NCI-H526 treated with DMSO at 0.1 percent for 48 hours (cell line): ENCODE measurements at places on chromosomes 3 and 15.
A peak's percentile ranks its signal among the peaks of the same experiment; 100 is the strongest.

DNA sequence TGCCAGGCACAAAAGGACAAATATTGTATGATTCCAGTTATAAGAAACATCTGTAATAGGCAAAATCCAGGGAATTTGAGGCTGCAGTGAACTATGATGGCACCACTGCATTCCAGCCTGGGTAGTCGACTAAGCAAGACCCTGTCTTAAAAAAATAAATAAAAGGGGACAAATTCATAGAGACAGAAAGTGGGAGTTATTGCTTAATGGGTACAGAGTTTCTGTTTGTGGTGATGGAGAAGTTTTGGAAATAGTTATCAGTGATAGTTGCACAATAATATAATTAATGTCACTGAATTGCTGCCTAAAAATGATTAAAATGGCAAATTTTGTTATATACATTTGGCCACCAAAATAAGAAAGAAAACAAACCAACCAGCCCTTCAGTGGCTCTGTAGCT lies 27.6 kb upstream of the CNBP start:
- DNase-seq, result no peak

DNA sequence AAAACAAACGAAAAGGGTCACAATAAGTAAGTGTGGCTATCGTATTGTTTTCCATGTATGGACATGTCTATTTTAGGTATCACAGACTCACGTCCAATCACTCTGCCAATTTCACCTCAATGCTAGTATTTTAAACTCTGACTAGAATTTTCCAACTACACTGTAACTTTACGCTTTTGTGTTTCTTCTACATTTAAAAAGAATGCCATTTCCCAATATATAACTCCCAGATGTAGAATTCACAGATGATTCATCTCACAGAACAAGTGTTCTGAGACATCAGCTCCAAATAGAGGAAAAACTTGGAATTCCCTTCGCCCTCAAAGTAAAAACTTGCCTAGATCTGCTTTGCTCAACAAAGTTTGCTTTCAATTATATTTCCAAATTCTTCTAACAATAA lies 14.2 kb downstream of the LRIG1 start:
- no peak for DNase-seq

- no peak for DNase-seq
These were observed 899.8 kb downstream of the MCTP2 start for GRCh38 chr15:95131131-95131556.

GRCh38 chr3:171901615-171902312 lies 58.6 kb downstream of the TMEM212 start:
- DNase-seq, result no peak

- no peak for DNase-seq
These were observed 60.5 kb downstream of the MEGF11 start for GRCh38 chr15:66193066-66193465.

DNA sequence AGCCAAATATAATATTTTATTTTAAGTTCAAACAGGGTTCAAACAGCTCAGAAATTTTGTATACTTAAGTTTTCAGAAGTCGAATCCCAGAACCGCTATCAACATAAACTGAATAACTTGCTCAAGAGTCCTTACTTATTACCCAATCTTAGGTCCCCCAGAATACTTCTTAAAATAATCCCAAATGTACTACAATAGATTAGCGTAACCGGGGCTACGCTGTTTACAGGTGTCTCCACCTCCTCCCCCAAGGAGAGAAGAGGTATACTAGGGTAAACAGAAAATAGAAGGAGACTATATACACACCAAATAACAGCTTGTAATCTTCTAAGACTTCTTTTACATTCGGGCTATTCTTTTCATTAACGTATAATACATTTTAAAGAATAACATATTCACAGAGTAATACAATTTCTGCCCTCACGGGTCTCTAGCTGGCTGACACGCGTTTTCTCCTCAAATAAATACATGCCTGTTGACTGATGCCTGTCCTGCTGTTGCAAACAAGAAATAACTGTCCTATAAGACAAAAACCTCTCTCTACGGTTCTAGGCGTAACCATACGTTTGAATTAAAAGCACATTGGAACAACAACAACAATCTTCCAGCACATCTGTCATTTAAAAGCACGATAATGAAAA lies 1.3 kb downstream of the DENND4A start:
- peak; percentile 45 for DNase-seq

- DNase-seq, result peak; percentile 46
These were observed 69.8 kb downstream of the PLCH1 start for GRCh38 chr3:155675094-155675493.

- no peak for DNase-seq
These were observed 8.3 kb downstream of the SNAPC5 start for GRCh38 chr15:66489179-66489791.

- no peak for DNase-seq
These were observed 126.7 kb downstream of the MYLK start for GRCh38 chr3:123757281-123757940.

DNA sequence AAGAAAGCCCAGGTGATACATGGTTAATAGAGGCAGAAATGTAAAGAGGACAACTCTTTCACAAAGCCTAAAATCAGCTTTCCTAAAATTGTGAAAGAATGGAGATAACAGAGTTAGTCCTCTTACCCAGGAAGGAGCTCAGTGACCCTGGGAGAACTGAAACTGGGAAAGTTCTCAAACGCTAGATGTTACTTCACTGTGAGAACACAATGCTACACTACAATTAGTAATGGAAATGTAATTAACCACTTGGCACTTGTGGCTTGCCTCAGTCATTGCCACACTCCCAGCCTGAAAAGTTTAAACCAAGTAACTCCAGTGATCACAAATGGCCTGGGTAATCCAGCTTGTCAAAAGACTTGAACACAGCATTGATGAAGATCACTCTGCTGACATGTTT lies 102.7 kb upstream of the FGF7 start:
- no peak for DNase-seq

GRCh38 chr3:53160061-53160659 lies 849 bp upstream of the PRKCD start:
- DNase-seq, result no peak

DNA sequence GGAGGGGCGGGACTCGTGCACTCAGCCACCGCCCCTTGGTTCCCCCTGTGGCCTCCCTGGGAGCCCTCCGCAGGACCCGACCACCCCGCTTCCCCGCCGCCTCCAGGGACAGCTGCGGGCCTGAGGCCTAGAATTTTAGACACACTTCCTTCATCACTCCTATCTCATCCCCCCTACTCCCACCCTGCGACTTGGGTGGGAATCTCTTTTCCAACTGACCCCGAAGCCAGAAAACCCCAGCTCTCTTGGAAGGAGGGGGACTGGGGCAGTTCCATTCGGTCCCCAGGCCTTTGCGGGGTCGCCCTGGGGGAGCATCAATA lies 289 bp upstream of the TFDP2 start:
- no peak for DNase-seq

GRCh38 chr3:137692803-137693431 lies 71.2 kb upstream of the SOX14 start:
- peak; percentile 42 for DNase-seq

DNA sequence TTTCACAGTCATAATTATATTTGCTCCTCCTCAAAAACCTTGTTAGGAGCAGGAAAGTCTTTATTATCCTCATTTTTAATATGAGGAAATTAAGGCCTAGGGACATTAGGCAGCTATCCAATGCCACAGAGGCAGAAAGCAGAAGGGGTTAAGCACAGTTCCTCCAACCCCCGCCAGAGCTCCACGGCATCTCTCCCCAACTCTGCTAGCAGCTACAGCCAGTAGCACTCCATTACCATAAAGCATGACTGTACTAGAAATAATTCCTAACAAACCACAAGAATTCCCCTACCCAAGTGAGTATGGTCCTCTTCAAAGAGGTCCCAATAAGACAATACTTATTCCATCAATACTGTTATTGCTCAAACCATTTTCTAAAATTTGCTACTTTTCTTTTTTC lies 9.8 kb downstream of the HEG1 start:
- DNase-seq, result no peak

DNA sequence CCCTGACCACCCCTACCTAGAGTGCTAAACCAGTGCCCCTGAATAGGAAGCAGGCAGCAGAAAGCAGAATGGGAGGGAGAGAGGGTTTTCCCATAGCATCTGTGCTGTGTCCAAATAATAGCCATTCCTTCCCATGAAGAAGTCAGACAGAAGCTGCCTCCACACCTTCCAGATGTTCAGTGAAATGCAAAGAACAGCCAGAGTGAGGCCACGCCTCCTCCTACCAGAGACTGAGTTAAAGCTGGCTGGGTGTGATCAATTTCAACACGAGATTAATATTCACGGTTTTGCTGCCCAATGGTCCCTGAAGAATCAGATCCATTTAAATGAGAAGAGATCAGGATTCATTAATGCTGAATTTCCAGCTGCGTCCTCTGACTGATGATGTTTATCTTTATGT lies 111.8 kb downstream of the SRGAP3 start:
- DNase-seq, result no peak

DNA sequence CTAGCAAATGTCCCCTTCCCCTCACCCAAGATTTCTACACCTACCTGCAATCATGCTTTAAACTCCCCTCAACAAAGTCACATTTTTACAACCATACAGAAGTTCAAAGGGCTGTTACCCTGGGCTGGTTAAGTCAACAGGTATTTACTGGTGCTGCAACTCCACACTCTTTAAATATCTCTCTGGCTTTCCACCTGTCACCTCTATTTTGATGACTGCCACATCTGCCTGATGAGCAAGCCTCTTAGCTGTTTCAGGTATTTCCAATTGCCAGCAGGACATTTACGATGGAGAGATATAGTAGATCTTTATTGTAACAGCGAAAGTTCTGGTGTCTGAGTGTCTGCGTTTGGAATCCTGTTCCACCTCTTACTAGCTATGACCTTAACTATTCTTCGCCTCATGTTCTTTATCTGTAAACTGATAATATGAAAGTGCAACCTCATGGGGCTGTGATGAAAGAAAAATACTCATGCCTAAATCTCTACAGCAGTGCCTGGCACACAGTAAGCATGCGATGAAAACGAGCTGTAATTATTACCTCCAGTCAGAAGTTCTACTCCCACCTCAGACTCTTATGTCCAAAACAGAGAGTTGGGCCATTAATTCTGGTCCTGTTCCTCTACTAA lies 44.2 kb upstream of the TPM1 start:
- DNase-seq, result no peak

DNA sequence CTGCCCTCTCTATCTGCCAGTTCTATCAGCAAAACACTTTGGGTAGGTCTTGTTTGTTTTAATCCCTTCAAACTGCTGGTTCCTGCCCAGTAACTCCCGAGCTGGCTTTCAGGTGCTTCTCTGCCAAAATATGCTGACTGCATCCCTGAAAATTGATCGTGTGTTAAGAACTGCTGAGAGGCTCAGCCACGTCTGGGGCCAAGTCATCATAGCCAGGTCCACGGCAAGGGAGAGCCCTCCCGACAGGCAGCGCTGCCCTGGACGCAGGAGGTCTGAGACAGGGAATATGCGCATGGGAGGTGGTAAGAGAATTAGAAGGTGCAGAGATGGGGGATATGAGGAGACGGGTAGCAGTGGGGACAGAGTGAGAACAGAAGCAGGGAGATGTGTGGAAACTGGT lies 179.7 kb upstream of the TOPAZ1 start:
- DNase-seq, result no peak

DNA sequence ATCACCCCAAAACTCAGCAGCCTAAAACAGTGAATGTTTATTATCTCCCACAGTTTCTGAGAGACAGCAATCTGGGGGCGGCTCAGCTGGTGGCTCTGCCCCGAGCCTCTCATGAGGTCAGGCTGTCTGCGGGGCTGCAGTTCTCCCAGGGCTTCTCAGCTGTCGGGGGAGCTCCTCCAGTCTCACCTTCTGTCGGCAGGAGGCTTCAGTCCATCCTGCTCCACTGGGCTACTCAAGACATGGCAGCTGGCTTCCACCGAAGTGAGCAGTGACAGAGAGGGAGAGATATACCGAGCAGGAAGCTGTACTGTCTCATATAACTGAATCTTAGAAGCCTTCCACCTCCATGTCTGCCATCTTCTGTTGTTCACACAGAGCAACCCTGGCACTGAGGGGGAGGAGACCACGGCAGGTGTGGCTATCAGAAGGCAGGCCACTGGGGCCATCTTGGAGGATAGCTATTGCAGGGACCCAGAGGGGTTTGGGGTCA lies 72.8 kb upstream of the ITGA11 start:
- DNase-seq, result no peak

DNA sequence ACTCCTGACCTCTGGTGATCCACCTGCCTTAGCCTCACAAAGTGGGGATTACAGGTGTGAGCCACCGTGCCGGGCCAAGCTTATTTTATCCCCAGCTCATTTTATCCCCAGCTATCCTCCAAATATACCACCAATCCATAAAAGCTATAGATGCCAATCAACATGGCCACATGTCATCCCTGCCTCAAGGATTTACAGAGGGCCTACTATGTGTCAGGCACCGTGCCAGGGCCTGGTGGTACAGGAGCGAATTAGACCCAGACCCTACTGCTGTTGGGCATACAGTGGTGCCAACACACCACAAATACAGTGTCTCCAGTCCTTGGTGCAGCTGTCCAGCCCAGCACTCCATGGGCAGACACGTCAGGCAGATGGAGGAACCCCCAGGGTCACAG lies 73.4 kb downstream of the SCN5A start:
- DNase-seq, result no peak

DNA sequence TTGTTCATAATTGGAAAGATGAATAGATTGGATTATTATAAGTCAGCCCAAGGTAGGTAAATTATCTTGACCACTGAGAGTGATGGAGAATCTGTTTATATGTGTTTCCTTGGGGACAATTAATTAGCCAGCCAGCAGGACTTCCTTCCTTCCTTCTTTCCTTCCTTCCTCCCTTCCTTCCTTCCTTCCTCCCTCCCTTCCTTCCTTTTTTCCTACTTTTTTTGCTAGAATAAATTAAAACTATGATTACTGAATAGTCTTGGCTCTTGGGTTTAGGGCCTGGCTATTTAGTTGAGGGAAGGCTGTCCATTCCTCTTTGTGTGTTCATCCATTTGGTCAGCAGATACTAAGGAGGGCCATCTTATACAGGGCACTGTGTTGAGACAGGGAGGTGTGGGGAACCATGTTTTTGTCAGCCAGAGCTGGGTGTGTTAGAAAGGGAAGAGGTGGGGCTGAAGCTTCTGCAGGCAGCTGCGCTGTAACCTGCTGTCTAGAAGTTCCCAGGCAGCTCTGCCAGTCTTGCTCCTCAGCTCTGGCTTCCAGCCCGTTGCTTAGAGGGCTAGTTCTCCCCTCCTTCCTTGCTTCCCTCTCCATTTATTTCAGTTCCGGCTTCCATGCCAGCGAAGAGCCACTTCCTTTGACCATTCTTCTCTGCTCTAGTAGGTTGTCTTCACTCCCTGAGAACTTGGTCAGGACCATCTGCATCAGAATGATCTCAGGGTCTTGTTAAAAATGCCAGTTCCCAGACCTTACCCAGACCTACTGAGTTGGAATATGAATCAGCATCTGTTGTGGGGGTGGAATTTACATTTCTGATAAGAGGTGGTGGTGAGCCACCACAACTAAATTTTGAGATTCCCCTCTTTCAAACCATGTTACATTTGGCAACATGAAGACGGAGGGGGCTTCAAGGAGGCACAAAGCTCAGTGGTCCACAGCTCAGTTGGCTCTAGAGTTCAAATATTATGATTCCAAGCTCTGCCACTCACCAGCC lies 113.9 kb downstream of the DGKG start:
- no peak for DNase-seq

GRCh38 chr3:110393941-110394340 lies 677.7 kb upstream of the NECTIN3 start:
- DNase-seq, result no peak

GRCh38 chr3:161573136-161573535 lies 76.5 kb downstream of the OTOL1 start:
- DNase-seq, result no peak

GRCh38 chr3:47176582-47176981 lies 12.7 kb upstream of the SETD2 start:
- no peak for DNase-seq

- DNase-seq, result no peak
These were observed 36.4 kb upstream of the PTPRG start for GRCh38 chr3:61524933-61525332.

- DNase-seq, result no peak
These were observed 25.9 kb downstream of the SNX33 start for GRCh38 chr15:75673426-75674235.
